ENCODE measurements at places on chromosomes 11 and 22. TPM values are rescaled to one million over a fixed set of nuclear protein-coding genes. Genes with fewer than 3 reads are reported as not detected.

The PDE3B gene
- total RNA-seq, result 2.6 TPM

The MRGPRX4 gene
- not detected for total RNA-seq

The CCDC73 gene
- not detected for total RNA-seq

The UBE2L3 gene
- total RNA-seq, result 34.4 TPM

The RAB3IL1 gene
- total RNA-seq, result 1.1 TPM
